ENCODE measurements at places on chromosomes 6 and 20.
A peak's percentile ranks its signal among the peaks of the same experiment; 100 is the strongest.

GRCh38 chr6:145368075-145368474, 367.2 kb downstream of the EPM2A start:
- DNase-seq, result no peak

DNA sequence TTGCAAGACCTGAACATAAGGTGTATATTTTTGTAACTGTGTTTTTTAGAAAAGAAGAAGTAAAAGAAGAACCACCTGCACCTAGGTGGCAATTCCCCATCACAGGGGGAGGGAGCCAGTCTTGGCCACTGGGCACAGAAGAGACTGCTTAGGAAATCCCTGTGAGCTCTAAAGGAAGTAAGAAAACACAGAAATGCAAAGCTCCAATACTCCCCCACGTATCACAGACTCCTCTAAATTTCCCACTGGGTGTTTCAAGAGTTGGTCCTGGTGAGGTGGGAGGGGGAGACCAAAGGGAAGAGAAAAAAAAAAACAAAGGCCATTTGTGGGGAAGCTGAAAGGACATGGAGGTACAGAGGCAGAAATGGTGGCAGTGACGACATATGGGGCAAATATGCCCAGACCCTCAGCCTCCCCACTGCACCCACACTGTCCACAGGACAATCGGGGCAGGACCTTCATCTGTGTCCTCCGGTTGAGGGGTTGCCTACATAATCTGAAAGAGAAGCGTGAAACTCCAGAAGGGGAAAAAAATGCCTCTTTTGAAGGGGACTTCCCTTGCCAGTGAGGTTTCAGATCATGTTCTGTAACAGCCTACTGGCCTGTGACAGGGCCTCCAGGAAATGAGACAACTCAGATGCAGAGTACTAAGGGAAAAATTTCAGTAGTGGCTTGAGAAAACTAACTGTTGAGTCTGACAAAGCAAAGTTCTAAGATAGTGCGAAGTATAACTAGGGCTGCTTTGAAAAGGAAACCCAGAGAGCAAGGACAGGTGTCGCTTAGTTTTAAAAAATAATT, 226.2 kb upstream of the MARCKS start:
- DNase-seq, result no peak

- peak; percentile 86 for DNase-seq
Measured at GRCh38 chr20:51687108-51687507, 81.1 kb downstream of the ATP9A start.

- no peak for DNase-seq
Measured at GRCh38 chr6:87287251-87287650, 35.1 kb upstream of the SMIM8 start.

DNA sequence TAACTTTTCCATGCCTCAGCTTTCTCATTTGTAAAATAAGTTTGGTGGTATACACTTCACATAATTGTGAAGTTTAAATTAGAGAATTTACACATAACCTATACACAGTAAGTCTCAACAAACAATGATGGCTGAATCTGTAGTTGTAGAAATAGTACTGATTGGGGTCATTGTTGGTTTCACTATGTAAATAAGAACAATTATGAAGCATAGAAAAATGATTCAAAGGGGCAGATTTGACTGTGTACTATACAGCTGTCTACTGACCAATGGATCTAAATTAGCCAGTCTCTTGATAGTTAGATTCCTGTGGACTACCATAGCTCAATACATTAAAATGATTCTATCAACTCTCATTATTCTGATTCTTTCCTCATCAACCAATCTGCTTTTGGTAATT, 181.1 kb upstream of the STXBP5 start:
- no peak for DNase-seq

DNA sequence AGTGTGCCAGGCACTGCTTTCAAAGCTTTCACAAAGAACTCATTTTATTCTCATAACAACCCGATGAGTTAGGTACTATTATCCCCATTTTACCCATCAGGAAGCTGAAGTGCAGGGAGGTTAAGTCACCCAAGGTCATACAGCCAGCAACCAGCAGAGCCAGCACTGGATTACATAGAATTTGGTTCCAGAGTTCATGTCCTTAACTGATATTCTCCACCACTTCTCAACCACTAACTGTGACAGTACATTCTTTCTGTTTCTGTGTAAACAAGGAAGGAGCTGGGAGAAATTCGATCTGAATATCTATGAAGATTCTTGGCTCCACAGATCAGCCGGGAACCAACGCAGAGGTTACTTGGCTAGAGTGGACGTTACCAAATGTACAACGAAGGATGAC, 98.0 kb downstream of the KIF16B start:
- no peak for DNase-seq

All from H54 (cell line).